ENCODE measurements at places on chromosomes 3 and 15.

- DNase-seq, result no peak
These were observed 96.4 kb downstream of the NSUN3 start for GRCh38 chr3:94159062-94159828.

- DNase-seq, result no peak
These were observed 487.7 kb upstream of the RASGRP1 start for GRCh38 chr15:39052323-39052705.

DNA sequence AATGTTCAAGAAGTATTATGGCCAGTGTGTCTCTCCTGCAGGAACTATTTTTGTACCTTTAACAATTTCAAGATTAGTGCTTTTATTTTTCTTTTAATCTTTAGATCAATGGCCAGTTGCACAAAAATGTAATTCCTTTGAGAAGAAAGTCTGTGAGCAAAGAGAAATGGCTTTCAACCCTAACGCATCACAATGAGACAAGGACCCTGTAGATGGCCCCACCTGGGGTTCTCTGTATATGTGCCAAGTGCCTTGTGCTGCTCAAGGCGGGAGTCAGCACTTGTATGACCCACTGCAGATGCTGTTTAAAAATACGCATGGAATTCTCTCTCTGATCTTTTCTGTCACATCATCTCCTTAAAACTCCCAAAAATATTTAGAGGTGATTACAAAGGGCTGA, 453.4 kb downstream of the OCA2 start:
- DNase-seq, result no peak

GRCh38 chr3:112411425-112411824, 78.5 kb downstream of the CD200 start:
- no peak for DNase-seq

- DNase-seq, result peak; percentile 35
These were observed 229.7 kb upstream of the TBL1XR1 start for GRCh38 chr3:177426878-177427495.

- no peak for DNase-seq
These were observed 58.6 kb downstream of the SIDT1 start for GRCh38 chr3:113590983-113591382.

GRCh38 chr3:164222197-164222596, 856.1 kb downstream of the SI start:
- no peak for DNase-seq

GRCh38 chr3:109224333-109224732, 87.8 kb downstream of the C3orf85 start:
- no peak for DNase-seq

DNA sequence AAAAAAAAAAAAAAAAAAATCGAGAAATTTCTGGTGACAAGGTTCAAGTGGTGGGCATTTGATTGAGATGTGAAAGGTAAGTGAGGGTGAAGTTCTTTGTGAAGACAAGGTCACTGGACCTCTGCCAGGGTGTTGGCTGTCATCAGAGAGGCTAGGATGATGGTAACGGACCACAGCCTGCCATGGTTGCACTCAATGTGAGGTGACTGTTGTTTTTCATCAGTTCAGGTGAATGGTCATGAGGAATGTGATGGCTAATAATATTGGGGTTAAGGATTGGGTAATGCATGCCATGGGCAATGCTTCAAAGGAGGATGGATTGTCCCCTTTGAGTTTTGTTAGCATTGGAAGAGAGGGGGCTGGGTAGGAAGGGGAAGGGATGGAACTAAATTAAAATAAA, 4.3 kb upstream of the ALPK3 start:
- DNase-seq, result no peak

DNA sequence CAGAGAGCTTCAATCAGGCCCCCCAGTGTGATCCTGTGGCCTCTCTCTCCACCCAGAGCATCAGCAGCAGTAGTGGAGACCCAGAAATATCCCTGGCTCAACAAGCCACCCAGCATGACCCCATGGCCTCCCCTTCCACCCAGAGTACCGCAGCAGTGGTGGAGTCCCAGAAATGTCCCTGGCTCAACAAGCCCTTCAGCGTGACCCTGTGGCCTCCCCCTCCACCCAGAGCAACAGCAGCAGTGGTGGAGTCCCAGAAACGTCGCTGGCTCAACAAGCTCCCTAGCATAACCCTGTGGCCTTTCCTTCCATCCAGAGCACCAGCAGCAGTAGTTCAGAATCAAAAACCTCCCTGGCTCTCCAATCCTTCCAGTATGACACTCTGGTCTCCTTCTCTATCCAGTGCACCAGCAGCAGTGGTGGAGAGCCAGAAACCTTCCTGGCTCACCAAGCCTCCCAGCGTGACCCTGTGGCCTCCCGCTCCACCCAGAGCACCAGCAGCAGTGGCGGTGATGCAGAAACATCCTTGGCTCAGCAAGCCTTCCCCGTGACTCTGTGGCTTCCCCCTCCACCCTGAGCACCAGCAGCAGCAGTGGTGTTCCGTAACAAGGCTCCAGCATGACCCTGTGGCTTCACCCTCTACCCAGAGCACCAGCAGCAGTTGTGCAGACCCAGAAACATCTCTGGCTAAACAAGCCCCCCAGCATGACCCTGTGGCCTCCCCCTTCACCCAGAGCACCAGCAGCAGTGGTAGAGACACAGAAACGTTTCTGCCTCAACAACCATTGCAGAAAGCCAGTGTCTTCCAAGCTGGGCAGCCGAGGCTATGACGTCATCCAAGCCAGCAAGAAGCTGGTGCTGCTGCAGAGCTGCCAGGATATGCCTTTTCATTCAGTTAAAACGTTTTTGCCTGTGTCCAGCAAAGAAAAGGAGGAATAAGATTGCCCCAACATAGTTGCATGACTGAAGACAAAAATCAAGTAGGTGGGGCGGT, 61.3 kb upstream of the TAMM41 start:
- no peak for DNase-seq

DNA sequence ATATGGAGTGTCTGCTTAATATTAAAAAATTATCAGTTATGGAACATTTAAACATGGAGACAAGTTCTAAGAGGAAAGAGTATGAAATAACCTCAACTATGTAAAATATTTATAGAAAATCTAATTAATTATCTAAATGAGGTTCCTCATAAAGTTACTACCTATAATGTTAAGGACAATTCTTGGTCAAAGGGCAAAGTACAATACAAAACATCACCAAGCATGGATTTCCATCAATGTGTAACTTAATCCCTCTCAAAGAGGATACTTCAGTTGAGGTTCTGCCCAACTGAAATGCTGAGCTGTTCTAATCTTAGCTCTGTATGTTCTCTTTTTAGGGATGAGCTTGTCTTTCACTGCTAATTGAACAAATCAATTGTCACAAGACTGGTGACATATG, 56.0 kb upstream of the CHRM5 start:
- no peak for DNase-seq

DNA sequence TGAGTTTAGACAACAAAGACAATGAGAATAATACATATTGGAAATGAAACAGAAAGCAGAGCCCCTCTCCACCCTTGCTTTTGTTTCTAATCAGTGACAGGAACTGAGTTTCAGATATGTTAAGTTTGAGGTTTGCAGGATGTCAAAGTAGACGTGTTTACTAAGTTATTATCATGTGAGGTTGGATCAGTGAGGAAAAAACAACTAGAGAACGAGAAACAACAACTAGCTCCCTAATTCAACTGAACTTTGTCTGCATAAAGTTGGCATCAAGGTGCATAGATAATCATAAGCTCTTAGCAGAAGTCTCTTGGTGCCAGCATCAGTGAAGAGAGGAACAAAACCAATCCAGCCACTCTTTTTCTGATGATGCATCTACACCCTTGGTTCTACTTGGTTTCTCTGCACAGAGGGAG, 491.1 kb upstream of the NR2F2 start:
- DNase-seq, result peak; percentile 70

DNA sequence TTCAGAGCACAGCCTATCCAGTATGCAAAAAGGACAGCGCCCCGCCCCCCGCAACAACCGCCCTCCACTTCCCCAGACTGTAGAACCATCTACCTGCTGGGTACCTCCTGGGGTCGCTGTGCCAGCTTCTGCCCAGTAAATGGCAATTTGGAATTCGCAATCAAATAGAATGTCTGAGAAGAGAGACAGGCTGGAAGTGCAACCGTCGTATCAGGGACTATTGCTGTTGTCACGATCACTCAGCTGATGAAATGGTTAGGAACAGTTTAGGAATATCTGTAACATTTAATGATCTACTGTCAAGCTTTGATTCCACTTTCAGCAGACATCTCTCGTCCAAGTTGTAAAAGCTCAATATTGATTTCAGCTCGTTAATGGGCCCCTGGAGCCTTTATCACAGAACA, 13.3 kb upstream of the PARL start:
- no peak for DNase-seq

DNA sequence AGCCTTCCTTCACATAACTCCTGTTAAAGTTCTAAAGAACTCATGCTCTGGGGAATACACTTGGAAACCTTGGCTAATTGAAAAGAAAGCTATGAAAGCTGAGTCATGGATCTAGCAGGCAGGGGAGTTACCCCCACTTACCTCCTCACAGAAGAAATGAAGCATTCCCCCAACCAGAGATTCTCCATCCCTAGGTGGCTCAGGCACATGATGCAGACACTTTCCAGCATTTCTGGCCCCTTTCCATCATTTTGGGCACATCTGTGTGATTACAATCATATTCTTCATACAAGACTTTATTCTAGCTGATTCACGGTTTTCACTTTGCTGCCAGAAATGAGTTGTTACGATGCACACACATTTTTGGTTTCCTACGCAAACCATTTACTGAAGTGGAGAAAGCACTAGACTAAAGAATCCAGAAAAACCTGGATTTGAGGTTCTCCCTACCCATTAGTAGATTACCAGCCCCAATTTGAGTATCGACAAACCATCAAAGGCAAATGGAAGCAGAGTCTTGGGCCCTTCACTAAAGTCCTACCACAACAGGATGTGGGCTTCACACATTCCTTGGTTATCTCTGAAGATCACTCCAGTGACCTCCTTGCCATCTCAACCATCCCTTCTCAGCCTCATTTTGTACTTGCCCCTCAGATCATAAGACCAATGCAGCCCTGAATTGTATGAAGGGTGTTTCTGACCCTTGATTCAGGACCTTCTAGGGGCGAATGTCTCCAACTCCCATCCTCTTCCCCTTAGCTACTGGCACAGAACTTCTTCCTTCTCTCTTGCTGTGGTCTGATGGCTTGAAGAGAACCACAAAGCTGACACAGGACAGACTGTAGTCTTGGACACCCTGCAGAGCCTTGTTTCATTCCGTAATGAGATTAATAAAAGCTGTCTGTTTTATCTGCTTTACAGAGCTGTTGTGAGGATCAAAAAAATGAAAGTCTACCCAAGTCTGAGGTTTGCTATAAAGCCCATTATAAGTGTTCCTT, 42.5 kb upstream of the SNRK start:
- DNase-seq, result peak; percentile 31

- no peak for DNase-seq
These were observed 262.6 kb downstream of the TBL1XR1 start for GRCh38 chr3:176934698-176935097.

GRCh38 chr15:63483521-63484371, 20.6 kb upstream of the USP3 start:
- no peak for DNase-seq

GRCh38 chr15:96428742-96429141, 98.2 kb downstream of the NR2F2 start:
- no peak for DNase-seq

DNA sequence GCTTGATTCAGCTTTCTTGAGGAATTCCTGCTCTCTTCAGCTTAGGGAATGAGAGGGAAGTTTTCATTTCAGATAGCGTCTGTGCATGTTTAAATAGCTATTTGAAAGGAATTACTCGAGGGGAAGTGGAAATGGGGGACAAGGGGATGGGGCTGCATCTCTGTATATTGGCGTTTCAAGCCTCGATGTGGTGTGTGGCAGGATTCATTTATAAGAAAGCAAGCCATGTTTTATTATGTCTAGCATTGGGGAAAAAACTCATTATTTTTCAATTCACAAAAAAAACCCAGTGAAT, 1.0 kb downstream of the ATP2C1 start:
- no peak for DNase-seq

- no peak for DNase-seq
These were observed 8.9 kb downstream of the GPR149 start for GRCh38 chr3:154421083-154421482.

GRCh38 chr15:40739047-40739446, 16.0 kb downstream of the RMDN3 start:
- no peak for DNase-seq

DNA sequence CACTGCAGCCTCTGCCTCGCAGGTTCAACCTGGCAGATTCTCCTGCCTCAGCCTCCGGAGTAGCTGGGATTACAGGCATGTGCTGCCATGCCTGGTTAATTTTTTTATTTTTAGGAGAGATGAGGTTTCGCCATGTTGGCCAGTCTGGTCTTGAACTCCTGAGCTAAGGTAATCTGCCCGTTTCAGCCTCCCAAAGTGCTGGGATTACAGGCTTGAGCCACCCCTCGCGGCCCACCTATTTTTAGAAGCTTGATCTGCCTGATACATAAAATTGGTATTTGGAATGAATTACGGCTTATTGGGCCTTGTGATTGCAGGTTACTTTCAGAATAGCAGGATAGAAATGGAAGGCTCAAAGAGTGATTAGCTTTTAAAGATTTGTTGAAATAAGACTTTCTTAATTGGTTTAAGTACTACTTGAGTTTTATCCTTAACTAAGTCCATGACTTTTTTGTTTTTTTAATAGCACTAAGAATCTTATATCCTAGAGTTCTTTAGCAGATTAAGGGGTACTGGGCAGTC, 25.0 kb downstream of the GMPS start:
- DNase-seq, result no peak

GRCh38 chr3:128620268-128620691, 30.3 kb downstream of the RPN1 start:
- DNase-seq, result no peak

GRCh38 chr3:66336333-66336766, 115.5 kb downstream of the SLC25A26 start:
- DNase-seq, result no peak

DNA sequence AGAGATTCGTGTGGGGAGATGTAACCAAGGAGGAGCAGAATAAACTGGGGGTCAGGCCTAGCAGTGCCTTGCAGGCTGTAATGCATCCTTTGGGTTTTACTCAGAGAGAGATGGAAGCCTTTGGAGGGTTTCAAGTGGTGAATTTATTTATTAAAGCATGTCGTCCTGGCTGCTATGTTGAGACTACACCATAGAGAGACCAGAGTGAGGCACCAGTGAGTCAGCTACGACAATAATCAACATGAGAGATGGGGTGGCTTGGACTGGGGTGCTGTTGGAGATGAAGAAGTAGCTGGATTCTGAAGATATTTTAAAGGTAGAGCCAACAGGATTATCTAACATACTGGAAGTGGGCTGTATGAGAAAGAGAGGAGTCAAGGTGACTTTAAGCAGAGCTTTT, 335.3 kb upstream of the ARHGEF26 start:
- DNase-seq, result no peak
